Epithelial cell of proximal tubule (primary cell): ENCODE measurements at places on chromosomes 2 and 18. TPM values are rescaled to one million over a fixed set of nuclear protein-coding genes. Genes with fewer than 3 reads are reported as not detected.
A peak's percentile ranks its signal among the peaks of the same experiment; 100 is the strongest.

SPEG gene
- total RNA-seq: 4.6 and 28.3 TPM in 2 replicates

GALNT3 gene
- total RNA-seq: 28.7 and 48.7 TPM in 2 replicates

ZSWIM2 gene
- total RNA-seq: not detected in 2 replicates

C1QL2 gene
- total RNA-seq: not detected in 2 replicates

TMEM247 gene
- total RNA-seq: not detected in 2 replicates

DNA sequence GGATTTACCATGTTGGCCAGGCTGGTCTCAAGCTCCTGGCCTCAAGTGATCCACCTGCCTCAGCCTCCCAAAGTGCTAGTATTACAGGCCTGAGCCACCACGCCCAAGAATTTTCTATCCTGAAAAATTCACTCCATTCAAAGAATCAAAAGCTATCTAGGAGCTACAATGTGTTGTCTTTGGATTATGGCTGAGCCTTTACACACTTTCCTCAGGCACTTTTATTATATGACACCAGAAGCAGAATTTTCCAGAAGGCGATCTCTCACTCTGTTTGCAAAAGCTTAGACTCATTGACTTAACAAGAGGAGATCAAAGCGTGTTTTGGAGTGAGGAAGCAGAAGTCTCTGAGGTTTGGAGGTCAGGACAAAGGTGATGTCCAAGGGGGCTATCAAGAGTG lies 3.6 kb downstream of the FAM124B start:
- no peak for DNase-seq

DNA sequence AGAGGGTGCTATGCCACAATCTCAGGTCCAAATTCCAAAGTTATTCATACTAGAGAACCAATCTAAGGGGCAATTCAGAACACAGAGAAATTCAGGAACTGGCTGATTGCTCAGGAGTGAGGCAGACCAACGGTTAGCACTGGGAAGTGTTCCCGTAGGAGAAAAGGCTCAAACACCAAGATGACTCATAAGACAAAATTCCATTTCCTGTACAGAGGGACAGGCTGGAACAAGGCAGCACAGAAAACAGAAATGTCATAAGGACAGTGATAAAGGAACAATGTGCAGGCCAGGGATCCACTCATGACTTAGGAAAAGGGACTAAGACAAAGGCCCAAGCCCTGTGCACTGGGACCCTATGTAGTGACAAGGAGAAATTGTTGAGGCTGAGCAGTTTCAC lies 54.2 kb downstream of the PDE1A start:
- peak; percentile 88 for DNase-seq

- no peak for DNase-seq
Observed at GRCh38 chr18:71529703-71530303, 1014.3 kb downstream of the CBLN2 start.

- peak; percentile 20 for DNase-seq
Observed at GRCh38 chr18:13447621-13448334, 229.2 kb downstream of the LDLRAD4 start.

- no peak for DNase-seq
Observed at GRCh38 chr2:30275256-30275655, 43.9 kb downstream of the LBH start.

GRCh38 chr2:141782574-141782973 lies 348.2 kb downstream of the LRP1B start:
- no peak for DNase-seq

DNA sequence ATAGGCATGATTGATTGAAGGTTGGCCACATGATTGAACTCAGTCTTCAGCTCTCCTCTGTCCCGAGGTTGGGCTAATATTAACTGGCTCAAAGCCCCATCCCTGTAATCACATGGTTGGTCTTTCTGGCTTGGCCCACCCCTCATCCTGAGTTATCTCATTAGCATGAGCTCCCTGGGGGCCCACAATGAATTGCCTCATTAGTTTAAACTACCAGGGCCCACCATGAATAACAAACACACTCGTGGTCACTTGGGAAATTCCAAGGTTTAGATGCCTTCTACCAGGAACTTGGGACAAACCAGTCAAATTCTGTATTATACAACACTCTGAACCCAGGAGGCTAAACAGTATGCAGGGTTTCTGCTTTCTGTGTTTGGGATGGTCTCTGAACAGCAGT lies 121.7 kb upstream of the B3GNT2 start:
- DNase-seq: no peak

DNA sequence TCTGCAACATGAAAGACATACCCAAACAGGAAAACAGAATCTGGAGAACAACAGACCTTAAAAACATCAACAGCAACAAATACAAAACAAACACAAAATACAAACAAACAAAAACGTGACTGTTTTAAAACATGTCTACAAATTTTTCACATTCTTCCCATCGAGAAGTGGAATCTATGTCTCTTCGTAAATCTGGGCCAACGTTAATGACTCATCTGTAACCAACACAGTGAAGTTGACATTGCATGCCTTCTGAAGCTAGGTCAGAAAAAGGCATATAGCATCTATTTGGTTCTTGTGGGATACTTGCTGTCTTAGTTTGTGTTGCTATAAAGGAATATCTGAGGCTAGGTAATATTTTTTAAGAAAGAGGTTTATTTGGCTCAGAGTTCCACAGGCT lies 269.0 kb upstream of the FBXO11 start:
- no peak for DNase-seq

GRCh38 chr2:66024391-66024790 lies 410.5 kb upstream of the MEIS1 start:
- DNase-seq: no peak

DNA sequence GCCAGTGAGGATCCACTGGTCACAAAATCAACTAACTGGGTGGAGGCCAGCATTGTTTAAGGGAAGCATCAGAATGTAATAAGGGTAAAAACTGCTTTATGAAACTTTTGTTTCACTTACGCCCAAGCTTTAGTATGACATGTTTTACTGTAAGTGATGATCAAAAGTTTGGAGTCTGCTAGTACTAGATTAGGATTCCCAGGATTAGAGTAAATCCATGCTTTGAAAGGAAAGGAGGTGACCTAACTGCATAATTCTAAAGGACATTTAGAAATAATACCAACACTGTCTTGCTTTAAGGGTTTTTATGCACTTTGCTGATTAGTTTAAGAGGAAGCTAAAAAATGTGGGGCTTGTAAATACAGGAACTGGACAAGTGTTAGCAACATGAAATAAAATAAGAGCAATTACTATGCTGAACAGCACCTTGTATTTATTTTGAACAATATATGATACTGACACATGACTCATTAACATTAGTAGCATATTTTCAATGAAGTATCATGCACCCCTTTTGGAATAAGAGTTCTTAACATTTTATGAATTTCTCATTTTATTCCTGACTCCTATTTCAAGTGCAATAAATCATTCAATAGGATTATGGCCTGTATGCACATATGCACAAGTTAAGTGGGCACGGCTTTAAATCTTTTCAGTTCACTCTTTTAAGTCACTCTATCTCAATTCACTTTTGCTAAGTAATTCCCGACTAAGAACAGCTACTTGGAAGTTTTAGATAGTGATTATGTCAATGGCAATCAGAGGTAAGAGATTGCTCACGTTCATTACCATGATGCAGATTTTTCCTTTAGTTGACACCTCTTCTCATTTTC lies 62.5 kb downstream of the STK39 start:
- no peak for DNase-seq

DNA sequence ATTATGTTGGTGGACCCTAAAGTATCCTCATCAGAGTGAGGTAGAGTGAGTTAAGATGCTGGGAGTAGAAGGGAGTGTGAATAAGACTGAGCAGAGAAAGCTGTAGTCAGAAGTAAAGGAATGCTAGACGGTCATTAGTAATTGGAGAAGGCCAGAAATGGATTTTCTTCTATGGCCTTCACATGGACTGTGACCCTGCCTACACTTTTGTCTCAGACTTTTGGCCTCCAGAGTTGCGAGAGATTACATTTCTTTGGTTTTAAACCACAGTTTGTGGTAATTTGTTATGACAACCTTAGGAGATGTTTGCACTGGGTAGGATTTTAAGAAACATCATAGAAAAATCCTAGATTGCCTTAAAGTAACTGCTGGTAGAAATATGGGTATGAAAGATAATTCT lies 1267.7 kb upstream of the TMEFF2 start:
- no peak for DNase-seq

- DNase-seq: peak; percentile 82
Observed at GRCh38 chr2:47225061-47225783, 70.1 kb upstream of the STPG4 start.

- no peak for DNase-seq
Observed at GRCh38 chr2:239110595-239111048, 262.7 kb downstream of the TWIST2 start.

DNA sequence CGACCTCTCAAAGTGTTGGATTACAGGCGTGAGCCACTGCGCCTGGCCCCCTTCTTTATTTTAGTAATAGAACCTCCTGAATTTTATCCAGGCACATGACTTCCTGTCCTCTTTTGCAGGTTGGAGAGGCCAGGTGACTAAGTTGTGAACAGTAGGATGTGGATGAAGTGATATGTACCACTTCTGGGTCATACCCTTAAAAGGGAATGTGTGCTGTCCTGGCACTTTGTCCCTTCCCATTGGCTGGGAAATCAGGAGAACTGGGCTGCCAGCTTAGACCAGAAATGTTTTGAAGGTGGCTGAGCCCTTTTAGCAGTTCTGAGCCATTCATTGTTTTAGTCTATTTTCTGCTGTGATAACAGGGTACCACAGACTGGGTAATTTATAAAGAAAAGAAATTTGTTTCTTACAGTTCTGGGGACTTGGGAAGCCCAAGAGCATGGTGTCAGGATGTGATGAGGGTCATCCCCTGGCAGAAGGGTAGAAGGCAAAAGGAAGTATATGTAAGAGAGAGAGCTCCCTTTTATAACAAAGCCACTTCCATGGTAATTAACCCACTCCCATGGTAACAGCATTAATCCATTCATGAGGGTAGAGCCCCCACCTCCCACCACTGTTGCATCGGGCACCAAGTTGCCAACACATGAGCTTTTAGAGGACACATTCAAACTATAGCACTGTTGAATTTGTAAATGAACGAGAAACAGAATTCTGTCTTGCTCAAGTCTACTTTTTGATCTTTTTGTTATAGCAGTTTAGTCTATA lies 79.1 kb downstream of the TTC27 start:
- DNase-seq: no peak

DNA sequence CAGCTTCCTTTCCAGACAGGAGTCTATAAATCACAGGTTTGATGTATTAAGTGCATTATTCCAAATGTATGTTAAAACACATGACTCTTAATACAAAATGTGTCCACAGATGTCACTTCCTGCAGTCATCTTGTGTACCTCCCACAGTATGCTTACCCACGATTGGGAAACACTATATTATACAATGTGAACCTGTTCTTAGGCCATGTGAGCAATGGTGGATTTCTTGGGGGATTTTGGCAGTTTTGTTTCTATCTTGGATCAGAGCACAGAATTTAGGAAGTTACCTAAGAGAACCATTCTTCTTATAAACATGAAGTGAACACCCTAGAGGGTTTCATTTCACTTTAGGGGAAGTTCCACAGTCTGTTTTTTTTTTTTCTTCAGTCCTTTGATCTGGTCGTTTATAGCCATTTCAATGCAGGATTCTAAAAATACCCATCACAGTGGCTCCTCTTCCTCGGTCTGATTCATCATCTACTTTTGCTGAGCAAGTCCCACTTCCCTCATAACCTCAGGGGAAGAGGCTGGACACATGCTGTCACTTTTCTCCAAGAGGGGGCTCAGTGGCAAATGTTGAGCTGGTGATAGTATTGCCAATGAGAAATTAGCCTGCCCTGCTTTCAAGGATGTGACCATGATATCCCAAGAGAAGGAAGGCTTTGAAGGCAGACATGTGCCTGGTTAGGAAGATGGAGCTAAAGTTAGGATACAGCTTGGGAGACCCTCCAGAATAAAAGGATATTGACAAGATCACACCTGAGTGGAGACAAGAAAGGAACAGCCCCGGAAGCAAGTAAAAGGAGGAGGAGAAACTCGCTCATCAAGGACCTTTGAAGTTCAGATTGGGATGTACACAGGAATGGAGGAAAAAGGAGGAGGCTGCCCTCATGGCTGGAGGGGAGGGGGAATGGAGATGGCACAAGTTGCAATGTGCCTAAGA lies 22.6 kb downstream of the PLEK start:
- DNase-seq: no peak
